ENCODE measurements at places on chromosomes 3 and 15.

GRCh38 chr15:65772930-65773329, 19.2 kb downstream of the DENND4A start:
- DNase-seq, result no peak

DNA sequence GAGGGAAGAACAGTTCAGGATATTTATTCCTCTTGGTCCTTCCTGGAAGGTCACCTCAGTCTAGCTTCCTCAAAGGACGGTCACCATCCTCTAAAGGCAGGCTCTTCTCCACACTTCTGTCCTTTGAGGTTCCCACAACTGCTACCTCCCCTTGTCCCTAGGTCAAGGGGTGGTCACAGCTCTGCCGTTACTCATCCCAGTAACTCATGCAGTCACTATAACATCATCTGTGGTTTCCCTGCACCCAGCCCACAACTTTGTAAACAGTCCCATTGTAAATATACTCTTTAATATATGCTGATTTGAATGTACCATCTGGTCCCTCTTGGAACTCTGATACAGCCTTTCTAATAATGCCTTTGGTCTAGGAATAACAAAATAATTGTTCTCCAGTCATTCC, 887.4 kb downstream of the FHIT start:
- no peak for DNase-seq

- DNase-seq, result no peak
Observed at GRCh38 chr3:85170646-85171045, 211.9 kb downstream of the CADM2 start.

DNA sequence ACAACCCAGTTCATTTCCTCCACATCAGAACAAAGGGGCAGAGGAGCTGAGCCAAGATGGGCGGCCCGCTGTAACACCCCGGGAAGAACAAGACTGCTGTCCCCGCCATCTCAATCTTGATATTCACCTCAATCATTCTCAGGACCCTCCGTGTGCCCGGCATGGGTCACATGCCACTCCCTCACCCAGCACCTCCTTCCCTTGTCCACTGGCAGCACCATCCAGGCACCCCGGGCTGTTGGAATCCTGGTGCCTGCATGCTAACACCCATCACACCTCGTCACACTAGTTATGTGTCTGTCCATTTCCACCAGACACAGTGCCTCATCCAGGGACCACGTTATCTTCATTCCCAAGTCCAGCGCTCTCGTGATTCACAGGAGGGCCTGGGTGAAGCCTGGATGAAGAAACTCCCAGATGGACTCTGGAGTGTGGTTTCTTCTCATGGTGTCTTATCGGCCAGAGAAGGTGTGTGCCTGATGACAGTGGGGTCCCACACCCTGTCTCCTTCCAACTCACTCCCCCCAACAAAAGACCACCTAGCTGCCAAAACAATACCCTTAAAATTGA, 16.7 kb downstream of the MEGF11 start:
- DNase-seq, result no peak

- DNase-seq, result no peak
Observed at GRCh38 chr3:119733812-119734211, 31.0 kb downstream of the CFAP91 start.

- no peak for DNase-seq
Observed at GRCh38 chr15:67543348-67543718, 830 bp downstream of the MAP2K5 start.

DNA sequence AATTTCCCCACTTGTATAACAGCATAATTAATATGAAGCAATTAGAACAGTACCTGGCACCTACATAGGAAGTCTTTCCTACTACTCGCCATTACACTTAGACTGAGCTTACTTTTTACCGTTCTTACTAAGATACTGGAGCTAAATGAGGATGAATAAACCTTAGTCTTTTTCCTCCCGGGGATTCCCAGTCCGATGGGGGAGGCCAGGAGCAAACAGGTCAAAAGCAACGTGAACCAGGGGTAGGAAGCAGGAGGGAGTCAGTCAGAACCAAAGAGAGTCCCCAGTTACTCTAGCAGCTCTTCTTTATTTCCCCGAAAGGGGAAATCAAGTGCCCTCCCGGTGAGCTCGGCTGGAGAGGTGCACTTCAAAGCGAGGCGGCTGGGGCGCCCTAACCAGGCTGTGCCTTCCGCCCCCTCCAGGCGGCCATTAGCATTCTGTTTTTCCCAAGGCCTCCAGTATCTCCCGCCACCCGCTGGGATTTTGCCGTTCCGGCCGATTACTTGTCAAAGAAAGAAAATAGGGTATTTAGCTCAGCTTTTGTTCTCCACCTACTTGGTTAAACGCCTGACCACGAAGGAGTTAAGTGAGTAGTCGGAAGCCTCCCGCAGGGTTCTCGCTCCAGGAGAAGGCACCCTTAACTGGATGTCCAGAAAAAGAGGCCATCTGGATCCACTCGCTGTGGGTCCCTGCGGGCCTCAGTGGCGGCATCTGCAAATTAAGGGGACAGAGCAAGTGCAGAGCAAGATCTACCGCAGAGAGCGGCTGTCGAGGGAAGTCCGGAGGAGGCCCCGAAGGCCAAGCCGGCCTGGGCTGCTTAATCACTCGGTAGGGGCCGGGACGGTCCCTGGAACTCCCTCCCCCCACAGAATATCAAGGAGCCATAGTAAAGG, 6.3 kb upstream of the EOMES start:
- no peak for DNase-seq

- no peak for DNase-seq
Observed at GRCh38 chr15:71011503-71012155, 103.6 kb upstream of the THSD4 start.

GRCh38 chr3:99505646-99506269, 132.6 kb upstream of the COL8A1 start:
- DNase-seq, result no peak

DNA sequence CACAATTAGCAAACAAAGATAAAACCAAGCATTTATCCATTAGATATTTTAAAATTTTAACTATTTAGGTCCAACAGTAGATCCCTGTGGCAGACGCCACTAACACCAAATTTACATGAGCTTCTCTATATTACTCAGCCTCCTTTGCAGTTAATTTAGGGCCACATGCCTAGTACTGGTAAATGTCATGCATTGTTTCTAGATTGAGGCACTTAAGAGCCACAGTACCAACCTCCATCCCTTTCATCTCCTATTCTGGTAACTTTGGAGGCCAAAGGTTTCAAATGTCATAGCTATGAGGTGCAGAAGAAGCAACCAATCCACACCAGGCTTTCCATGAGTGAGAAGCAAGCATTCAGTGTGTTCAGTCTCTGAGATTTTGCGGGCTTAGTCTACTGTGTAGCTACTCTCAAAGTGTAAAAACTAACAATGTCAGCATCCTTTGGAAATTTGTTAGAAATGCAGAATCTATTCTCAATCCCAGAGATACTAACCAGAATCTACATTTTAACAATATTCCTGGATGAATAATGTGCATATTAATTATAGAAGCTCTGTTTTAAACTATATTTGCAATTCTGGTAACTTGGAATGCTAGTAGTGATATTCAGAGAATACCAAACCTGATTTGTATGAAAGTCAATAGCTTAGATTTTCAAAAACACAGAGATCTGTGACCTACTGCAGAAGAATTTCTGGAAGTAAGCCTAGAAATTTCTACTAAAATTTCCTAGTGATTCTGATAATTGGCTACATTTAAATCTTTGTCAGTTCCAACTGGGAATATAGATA, 206.3 kb upstream of the CD96 start:
- DNase-seq, result no peak

DNA sequence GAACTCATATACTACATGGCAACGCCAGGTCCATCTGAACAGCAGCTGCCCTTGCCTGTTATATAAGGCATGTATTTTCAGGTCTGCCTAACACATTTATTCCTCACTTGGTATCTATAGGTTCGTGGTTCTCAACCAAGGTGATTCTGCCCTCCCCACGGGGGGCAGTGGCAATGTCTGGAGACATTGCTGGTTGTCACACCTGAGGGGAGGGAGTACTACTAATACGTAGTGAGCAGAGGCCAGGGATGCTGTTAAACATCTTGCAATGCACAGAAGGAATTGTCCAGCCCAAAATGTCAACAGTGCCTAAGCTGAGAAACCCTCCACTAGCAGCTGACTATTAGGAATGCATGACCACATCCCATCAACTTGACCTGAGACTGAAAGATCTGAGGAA, 32.6 kb downstream of the ADAMTS9 start:
- DNase-seq, result no peak

- no peak for DNase-seq
Observed at GRCh38 chr3:49119439-49119838, 1.2 kb downstream of the USP19 start.

DNA sequence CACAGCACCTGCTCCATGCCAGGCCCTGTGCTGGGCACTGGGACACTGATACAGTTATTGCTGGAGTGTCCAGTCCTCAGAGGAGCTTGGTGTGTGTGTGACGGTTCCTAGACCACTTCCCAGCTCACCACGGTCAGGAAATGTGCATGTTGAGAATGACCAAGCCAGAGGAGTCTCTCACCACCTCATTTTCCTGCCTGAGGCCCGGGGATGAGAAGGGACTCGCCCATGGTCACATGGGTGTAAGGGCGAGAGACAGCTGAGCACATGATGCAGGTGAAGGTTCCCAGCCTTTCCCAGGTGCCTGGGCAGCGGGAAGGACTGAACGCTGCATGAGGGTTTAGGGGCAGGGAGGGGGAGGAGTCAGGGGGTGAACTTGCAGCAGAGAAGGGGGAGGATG, 180.9 kb upstream of the TLE3 start:
- peak; percentile 49 for DNase-seq

- DNase-seq, result no peak
Observed at GRCh38 chr15:68276668-68277067, 877 bp upstream of the FEM1B start.

DNA sequence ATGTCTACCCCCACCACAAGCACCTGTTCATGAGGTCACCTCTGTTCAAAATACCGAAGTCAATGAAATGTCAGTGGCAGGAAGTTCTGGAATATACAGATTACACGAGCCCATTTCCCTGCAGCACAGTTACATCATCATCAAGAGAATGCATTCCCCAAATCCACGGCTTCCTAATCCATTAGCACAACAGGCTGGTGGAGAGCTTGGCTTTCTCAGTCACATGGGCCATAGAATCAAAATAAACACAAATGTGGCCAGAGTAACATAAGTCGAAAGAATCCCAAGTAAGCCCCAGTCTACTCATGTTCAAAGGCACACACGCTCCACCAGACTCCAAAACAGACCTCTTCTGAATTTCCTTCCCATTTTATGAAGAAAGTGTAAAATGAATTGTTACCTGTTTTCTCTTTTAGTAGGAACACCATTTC, 419.3 kb downstream of the MAGI1 start:
- no peak for DNase-seq

- peak; percentile 89 for DNase-seq
Observed at GRCh38 chr15:29821416-29822099, 710 bp downstream of the TJP1 start.

- DNase-seq, result no peak
Observed at GRCh38 chr3:17580901-17581300, 161.5 kb downstream of the TBC1D5 start.

DNA sequence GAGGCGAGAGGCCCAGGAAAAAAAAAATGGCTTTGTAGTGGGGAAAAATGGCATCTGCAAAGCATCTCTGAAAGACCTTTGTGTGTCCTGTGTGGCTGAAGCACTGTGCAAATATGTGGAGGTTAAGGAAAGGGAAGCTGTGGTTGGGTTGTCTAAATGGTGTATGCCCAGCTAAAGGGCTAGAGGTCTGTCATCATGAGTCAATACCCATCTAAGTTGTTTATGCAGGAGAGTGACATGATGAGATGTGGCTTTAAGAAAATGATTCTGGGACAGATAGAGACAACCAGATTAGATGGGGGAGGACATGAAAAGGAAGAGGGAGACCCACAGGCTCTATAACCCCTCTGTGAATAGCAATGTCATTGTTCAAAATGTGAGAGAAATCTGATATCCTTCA, 280.7 kb downstream of the MFSD1 start:
- no peak for DNase-seq

GRCh38 chr15:35351059-35351458, 194.9 kb downstream of the DPH6 start:
- DNase-seq, result no peak

- DNase-seq, result no peak
Observed at GRCh38 chr3:46889381-46890110, 12.0 kb downstream of the PTH1R start.

DNA sequence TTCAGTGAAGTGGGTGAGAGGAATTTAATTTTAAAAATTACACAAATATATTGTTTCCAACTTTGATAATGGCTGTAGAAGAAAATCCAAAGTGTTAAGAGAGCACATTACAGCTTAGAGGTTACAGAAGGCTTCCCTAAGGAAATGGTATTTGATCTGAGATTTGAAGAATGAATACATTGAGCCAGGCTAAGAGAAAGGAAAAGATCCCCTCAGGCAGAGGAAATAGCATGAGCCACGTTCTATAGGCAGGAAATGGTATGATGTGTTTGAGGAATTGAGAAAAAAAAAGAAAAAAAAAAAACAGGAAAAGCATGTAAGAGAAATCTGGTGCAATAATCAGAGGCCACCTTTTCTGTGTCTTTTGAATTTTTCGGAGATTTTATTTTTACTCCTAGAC, 48.6 kb downstream of the UNC13C start:
- DNase-seq, result no peak

DNA sequence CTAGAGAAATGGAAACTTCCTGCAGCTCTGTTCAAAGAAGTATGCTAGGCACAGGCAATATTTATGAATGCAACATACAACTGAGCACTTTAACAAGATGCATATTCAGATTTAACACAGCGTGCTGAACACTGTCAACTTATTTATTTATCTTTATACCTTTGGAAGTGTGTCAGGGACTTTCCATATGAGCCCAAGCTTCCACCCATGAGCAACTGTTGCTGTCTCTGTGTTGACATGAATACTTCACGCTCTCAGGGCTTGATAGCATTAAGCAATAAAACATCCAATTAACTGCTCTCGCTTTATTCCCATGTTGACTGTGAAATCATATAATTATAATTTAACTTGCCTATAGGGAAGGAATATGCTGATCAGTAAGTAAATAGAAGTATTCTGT, 116.6 kb upstream of the ROBO1 start:
- DNase-seq, result no peak

DNA sequence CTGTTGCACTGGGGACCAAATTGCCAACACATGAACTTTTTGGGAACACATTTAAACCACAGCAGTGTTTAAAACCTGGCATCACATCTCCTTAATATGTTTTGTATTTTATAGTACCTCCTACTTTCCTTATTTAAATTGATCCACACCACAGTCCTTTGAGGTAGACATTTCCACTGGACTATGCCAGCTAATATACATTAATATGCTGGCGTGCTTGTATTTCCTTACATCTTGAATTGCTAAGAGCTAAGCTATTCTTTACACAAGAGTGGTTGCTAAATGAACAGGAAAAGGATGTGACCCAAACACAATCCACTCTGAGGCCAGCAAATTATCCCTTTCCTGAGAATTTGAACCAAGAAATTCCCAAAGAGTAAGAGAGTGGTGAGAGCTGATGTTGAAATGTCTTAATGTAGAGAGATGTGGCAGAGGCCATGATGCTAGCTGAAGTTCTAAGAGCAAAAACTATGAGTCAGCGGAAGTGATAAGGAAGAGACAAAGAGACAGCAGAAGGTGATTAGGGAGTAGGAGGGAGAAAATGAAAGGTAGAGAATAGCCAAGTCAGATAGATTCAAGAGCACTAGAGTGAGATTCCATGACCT, 131.2 kb downstream of the CD47 start:
- no peak for DNase-seq

GRCh38 chr3:57956119-57956832, 51.9 kb upstream of the FLNB start:
- DNase-seq, result no peak

Measured in coronary artery (tissue), 2 donors.